Naive thymus-derived CD4-positive, alpha-beta T cell (primary cell): ENCODE measurements at places on chromosomes 1 and 21.

GRCh38 chr21:45236481-45236880, 51.2 kb downstream of the POFUT2 start:
- H3K4me3 ChIP-seq = no peak overlapping the region
- H3K27me3 ChIP-seq = no peaks in the 10 kb centered on the region
- no peaks in the 10 kb centered on the region for H3K4me1 ChIP-seq
- no peaks in the 10 kb centered on the region for H3K36me3 ChIP-seq

- H3K27ac ChIP-seq = no peak overlapping the region
- H3K27me3 ChIP-seq = no peaks in the 10 kb centered on the region
- peaks cover 6% of the 10 kb centered on the region for H3K36me3 ChIP-seq
Observed at GRCh38 chr1:51415963-51416362, 85.6 kb upstream of the TTC39A start.

DNA sequence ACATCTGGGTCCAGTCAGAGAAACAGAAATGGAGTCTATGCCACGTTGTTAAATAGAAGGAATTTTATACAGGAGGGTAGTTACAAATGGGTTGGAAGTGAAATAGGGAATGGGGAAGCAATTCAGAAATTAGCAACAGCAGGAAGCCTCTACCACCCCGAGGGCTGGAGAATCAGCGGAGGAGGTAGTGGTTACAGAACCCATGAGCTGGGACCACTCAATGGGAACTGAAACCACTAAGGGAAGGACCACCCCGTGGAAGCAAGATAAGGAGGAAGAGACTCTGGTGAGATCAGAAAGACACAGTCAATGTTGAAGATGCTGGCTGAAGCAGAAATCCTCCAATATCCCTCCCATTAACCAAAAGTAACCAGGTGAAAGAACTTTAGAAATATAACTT, 15.5 kb upstream of the MAST2 start:
- no peak overlapping the region for H3K27ac ChIP-seq
- peaks cover 15% of the 10 kb centered on the region for H3K4me1 ChIP-seq
- no peak overlapping the region for H3K4me3 ChIP-seq
- H3K27me3 ChIP-seq = no peaks in the 10 kb centered on the region
- no peak for DNase-seq

GRCh38 chr1:211320980-211321379, 5.7 kb upstream of the TRAF5 start:
- no peak for DNase-seq
- H3K4me1 ChIP-seq = peaks cover 14% of the 10 kb centered on the region
- no peak overlapping the region for H3K4me3 ChIP-seq
- H3K36me3 ChIP-seq = no peaks in the 10 kb centered on the region

DNA sequence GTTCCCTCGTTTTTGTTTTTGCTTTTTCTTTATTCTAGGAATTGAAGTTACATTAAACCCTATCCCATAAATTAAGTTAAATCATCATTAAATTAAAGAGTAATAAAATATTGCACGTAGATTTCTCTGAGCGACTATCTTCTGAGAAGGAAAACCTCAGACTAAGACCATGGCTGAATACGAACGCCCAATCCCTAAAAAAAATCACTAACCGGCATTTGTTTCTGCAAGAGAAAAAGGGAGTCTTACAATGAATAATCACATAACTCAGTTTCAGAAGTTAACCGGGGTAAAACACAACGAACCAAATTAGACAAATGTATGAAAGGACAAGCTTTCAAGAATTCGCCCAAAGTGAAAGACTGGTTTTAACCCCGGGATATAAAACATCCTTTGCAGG, 1.3 kb downstream of the PIK3R3 start:
- no peak overlapping the region for H3K4me3 ChIP-seq
- DNase-seq = no peak
- H3K36me3 ChIP-seq = peaks cover 5% of the 10 kb centered on the region
- peaks cover 4% of the 10 kb centered on the region for H3K27me3 ChIP-seq

GRCh38 chr21:44765231-44766013, 36.2 kb downstream of the UBE2G2 start:
- peak overlapping the region; percentile 47 for H3K4me3 ChIP-seq
- no peaks in the 10 kb centered on the region for H3K27me3 ChIP-seq
- H3K36me3 ChIP-seq = peaks cover 7% of the 10 kb centered on the region
- DNase-seq = no peak
- H3K27ac ChIP-seq = peak overlapping the region; percentile 62
- H3K4me1 ChIP-seq = peaks cover 13% of the 10 kb centered on the region

DNA sequence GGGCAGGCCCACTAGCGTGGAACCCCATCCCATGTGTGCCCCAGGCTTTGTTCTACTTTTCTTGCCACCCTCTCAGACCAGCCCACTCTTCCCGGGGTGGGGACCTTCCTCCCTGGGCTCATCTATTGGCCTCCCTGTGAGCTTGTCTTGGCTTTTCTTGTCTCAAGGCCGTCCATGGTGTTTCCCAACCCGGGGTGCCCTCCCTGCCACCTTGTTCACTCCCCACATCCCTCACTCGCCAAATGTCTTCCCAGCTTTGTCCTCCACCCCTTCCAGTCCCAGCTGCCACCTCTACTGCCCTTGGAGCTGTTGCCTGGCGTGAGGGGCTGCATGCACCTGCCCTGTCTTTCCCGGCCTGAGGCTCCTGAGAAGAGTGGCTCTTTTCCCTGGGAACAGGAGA, 18.4 kb downstream of the LRRC71 start:
- H3K27ac ChIP-seq = no peak overlapping the region
- no peak for DNase-seq
- H3K36me3 ChIP-seq = peaks cover 89% of the 10 kb centered on the region
- H3K4me1 ChIP-seq = no peaks in the 10 kb centered on the region

DNA sequence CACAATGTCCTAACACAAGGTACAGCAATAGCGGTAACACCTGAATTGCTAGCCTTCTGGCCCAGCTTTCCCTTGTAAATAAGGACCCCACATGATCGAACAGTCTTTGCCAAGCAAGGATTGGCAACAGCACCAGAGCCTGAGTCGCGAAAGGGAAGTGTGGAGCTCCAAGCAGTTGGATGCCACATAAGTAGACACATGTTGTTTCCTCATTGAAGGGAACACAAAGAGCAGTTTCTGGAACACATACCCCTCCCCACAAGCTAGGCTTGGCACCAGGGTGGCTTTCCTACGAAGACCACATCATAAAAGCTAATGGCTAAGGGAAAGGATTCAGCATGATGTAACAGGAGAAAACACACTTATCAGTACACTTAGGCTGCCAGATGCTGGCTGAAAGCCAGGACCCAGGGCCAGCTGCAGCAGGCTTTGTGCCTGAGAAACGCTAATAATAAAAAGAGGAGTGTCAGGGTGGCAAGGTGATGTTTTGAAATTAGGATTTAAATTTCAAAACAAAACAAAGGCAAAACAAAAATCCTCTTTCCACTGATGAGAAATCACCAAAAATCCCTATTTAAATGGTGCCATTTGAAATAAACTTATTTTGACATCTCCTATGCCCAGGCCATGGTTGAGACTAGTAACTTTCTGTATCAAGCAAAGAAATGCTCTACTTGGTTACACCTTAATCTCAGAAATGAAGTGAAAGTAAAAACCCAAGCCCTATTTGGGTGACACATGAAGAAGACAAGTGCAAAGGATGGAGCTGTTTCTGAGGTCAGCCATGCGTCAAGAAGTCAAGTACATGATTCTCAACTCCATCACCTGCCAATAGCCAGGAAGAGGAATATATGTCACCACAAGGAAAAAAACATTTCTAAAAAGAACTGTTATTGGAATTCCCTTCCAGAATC, 11.9 kb upstream of the CPLANE2 start:
- H3K36me3 ChIP-seq = no peaks in the 10 kb centered on the region
- DNase-seq = no peak
- H3K27ac ChIP-seq = peak overlapping the region; percentile 56
- H3K27me3 ChIP-seq = no peaks in the 10 kb centered on the region
- H3K4me1 ChIP-seq = peaks cover 5% of the 10 kb centered on the region
- H3K4me3 ChIP-seq = no peak overlapping the region

DNA sequence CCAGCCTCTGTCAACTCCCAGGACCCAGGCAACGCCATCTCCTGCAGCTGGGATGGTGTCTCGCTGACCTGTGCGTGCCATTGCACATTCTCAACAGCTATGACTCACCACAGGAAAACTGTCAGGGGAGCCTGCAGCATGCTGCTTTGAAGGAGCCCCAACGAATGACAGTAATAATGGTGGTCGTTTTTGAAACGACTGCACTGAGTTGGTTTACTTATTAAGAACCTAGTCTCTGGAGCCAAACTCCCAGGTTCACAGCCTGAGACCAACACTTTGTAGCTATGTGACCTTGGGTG, 21.6 kb downstream of the TCEA3 start:
- no peaks in the 10 kb centered on the region for H3K27me3 ChIP-seq
- no peak overlapping the region for H3K4me3 ChIP-seq
- no peak overlapping the region for H3K27ac ChIP-seq

GRCh38 chr21:42081138-42081537, 10.0 kb downstream of the UMODL1 start:
- no peaks in the 10 kb centered on the region for H3K36me3 ChIP-seq
- H3K27ac ChIP-seq = no peak overlapping the region
- no peak overlapping the region for H3K4me3 ChIP-seq
- H3K27me3 ChIP-seq = no peaks in the 10 kb centered on the region
- no peak for DNase-seq

- no peak for DNase-seq
- peak within 1 kb of the TSS; percentile 48 for H3K4me3 ChIP-seq
- no peaks in the 10 kb centered on the region for H3K27me3 ChIP-seq
Observed at GRCh38 chr1:44808063-44808937, at the start of gene BTBD19. TSS of gene BTBD19 (plus strand) at chr1:44808523. CDS start at chr1:44808821, 298 bp downstream.

GRCh38 chr21:25573409-25574206, 33.7 kb downstream of the MRPL39 start:
- DNase-seq = peak; percentile 63
- no peaks in the 10 kb centered on the region for H3K27me3 ChIP-seq

GRCh38 chr1:230622151-230622550, 20.1 kb upstream of the COG2 start:
- no peaks in the 10 kb centered on the region for H3K4me1 ChIP-seq
- no peak overlapping the region for H3K27ac ChIP-seq
- H3K27me3 ChIP-seq = no peaks in the 10 kb centered on the region
- DNase-seq = no peak
- H3K36me3 ChIP-seq = no peaks in the 10 kb centered on the region

DNA sequence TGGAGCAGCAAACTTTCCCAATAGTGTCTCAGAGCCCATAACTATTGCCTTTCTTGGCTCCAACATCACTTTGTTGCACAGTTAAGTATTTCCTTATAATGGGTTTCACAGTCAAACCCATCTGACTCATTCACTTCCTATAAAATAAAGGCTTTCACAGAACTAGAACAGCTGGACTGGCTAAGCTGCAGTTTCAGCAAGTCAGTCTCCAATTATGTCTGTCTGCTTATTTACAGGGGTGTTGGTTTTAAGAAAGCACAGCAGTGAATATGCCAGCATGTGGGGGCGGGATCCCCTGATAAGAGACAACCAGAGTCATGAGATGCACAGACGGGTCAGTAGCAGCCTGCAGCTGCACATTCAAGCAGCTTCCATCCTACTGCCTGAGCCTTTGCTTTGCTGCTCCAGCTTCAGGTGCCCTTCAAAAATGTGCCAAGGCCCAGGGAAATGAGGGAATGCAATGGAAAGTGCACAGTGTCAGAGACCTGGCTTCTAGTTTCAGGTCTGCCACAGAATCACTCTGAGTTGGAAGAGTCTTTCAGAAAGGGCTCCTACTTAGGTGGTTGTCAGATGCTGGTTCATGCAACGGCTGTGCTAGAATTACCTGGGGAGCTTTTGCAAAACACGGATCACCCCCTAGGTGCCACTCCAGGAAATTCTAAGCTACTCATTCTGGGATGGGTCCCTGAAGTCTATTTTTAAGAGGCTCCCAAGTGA, 24.8 kb downstream of the RNF19B start:
- H3K27ac ChIP-seq = no peak overlapping the region
- DNase-seq = no peak
- no peaks in the 10 kb centered on the region for H3K27me3 ChIP-seq
- H3K4me3 ChIP-seq = no peak overlapping the region
- H3K36me3 ChIP-seq = peaks cover 12% of the 10 kb centered on the region

- no peaks in the 10 kb centered on the region for H3K27me3 ChIP-seq
- H3K4me3 ChIP-seq = no peak overlapping the region
- DNase-seq = no peak
- no peaks in the 10 kb centered on the region for H3K36me3 ChIP-seq
Observed at GRCh38 chr1:24047110-24047477, 64.8 kb downstream of the MYOM3 start.

GRCh38 chr1:41341772-41342562, 19.3 kb upstream of the FOXO6 start:
- no peaks in the 10 kb centered on the region for H3K4me1 ChIP-seq
- H3K27me3 ChIP-seq = no peaks in the 10 kb centered on the region
- H3K27ac ChIP-seq = no peak overlapping the region
- no peak for DNase-seq

GRCh38 chr1:64292399-64292798, 89.0 kb downstream of the UBE2U start:
- H3K4me3 ChIP-seq = no peak overlapping the region
- no peaks in the 10 kb centered on the region for H3K36me3 ChIP-seq
- no peak for DNase-seq

DNA sequence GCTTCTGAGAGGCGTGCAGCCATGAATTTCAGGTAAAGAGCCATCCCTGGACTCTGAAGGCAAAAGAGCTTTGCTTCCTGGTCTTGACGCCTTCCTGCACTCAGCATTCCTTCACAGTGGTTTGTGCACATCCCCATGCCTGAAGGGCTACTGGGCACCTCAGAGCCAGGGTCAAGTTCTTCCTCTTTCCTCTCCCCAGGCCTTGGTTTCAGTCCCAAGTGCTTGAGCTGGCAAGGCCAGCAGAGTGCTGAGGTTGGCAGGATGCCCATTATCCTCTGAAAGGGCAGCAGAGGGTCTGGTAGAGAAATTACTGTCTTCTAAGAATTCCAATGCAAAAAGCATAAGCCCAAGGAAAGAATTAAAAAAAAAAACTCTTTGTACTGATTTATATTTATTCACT, 1064.9 kb downstream of the TTLL7 start:
- H3K36me3 ChIP-seq = no peaks in the 10 kb centered on the region
- no peak overlapping the region for H3K4me3 ChIP-seq
- H3K27ac ChIP-seq = no peak overlapping the region
- H3K27me3 ChIP-seq = no peaks in the 10 kb centered on the region
- DNase-seq = no peak
- H3K4me1 ChIP-seq = no peaks in the 10 kb centered on the region

DNA sequence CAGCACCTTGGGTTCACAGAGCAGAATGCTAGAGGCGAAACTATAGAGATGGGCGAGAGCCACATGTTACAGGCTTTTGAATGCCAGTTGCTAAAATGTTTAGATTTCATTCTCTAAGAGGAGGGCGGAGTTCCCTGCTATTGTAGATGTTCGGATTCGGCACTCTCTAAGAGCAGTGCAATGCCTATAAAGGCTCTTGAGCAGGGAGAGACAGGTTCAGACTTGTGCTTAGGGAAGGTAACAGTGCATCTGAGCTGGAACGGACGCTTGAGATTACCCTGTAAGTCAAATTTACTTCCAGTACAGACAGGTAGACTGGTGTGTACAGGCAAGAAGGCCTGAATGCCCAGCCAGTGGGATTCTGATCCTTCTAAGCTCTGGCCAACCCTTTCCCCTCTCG, 15.3 kb downstream of the LURAP1 start:
- no peak overlapping the region for H3K27ac ChIP-seq
- no peaks in the 10 kb centered on the region for H3K27me3 ChIP-seq
- no peaks in the 10 kb centered on the region for H3K36me3 ChIP-seq
- no peaks in the 10 kb centered on the region for H3K4me1 ChIP-seq
- no peak overlapping the region for H3K4me3 ChIP-seq
